ENCODE measurements at places on chromosomes 16 and 17. TPM values are rescaled to one million over a fixed set of nuclear protein-coding genes. Genes with fewer than 3 reads are reported as not detected.

The EFNB3 gene
- total RNA-seq, result 2.7 TPM

The KRTAP1-3 gene
- not detected for total RNA-seq

The SLC43A2 gene
- 5.2 TPM for total RNA-seq

The NOL11 gene
- 35.4 TPM for total RNA-seq

The TEX19 gene
- not detected for total RNA-seq

DNA sequence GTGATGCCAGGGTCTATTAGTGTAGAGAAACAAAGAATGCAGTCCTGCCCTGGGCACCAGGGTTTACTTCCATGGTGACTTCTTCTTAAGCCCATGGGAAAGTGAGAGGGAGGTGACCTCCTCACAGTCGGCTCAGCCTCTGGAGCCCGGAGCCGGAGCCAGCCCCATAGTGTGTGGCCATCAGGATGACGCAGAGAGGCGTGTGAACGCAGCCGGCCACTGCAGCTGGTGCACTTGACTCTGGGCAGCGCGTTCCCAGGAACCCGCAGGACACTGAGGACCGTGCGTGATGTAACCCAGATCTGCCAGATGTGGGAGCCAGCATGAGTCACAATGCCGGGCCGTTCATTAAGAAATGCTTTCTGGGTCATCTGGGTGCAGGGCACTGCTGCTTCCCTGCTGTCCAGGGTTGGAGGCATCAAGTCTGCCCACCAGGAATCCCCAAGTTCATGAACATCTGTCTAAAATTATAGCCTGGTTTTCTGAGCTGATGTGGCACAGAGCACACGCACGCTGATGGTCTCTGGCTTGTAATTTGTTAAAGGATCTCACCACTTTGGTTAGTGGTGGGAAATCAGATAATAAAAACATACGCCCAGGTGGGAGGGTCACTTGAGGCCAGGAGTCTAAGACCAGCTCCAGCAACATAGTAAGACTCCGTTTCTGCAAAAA, 114.1 kb downstream of the PITPNC1 start:
- DNase-seq, result no peak

DNA sequence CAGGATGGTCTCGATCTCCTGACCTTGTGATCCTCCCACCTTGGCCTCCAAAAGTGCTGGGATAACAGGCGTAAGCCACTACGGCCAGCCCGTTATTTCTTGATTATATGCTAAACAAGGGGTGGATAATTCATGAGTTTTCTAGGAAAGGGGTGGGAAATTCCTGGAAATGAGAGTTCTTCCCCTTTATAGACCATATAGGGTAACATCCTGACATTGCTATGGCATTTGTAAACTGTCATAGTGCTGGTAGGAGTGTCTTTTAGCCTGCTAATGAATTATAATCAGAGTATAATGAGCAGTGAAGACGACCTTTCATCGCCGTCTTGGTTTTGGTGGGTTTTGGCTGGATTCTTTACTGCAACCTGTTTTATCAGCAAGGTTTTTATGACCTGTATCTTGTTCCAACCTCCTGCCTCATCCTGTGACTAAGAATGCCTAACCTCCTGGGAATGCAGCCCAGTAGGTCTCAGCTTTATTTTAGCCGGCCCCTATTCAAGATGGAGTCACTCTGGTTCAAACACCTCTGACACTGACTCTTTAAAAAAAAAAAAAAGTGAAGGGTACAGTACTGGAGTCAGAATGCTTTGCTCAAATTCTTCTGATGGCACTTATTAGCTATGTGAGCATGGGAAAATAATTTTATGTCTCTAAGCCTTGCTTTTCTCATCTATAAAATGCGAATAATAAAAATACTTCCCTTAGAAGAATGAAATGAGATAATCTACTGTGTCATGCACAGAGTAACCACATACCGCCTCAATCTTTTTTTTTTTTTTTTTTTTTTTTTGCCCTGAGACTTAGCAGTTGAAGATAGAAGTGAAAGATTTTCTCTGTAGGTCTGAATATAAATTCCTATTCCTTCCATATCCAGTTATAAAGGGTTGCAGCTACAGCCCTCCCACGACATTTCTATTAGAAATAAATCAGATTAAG, 5.1 kb upstream of the CALCOCO2 start:
- no peak for DNase-seq

GRCh38 chr17:65785109-65785508, 223.7 kb upstream of the AXIN2 start:
- no peak for DNase-seq

DNA sequence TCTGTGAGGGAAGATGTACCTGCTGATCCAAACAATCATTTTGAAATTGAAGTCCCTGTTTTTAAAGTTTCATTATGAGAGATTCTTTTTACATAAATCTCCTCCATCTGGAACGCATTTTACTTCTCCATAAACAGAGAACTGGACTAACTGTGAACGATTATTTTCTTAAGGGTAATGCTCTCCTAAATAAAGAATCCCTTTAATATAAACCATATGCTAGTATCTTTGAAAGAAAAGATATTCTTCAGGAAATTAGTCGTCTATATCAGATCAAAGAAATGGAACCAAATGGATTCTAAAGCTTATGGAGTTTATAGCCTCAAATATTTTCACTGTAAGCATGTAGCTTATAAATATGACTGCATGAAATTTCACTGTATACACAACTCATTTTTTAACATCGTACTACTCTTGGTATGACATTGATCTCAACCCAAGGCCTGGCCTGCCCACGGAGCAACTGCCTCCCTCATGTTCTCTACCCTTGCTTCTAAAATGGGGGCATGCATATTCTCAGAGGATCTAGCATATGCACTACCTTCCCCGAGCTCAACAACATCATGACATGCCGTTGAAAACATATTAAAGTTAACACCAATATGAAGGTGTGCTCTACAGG, 66.4 kb downstream of the MYH10 start:
- DNase-seq, result no peak

DNA sequence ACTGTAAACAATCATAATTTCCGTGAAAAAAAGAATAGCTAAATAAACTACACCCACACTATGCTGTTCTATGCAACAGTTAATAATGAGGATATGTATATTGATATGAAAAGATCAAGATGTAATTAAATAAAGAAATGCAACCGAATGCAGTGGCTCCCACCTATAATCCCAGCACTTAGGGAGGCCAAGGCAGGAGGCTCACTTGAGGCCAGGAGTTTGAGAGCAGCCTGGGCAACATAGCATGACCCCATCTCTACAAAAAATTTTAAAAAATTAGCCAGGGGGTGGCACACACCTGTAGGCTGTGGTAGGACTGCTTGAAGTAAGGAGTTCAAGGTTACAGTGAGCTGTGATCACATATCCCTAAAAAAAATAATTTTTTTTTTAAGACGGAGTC, 14.9 kb downstream of the CENPV start:
- no peak for DNase-seq

DNA sequence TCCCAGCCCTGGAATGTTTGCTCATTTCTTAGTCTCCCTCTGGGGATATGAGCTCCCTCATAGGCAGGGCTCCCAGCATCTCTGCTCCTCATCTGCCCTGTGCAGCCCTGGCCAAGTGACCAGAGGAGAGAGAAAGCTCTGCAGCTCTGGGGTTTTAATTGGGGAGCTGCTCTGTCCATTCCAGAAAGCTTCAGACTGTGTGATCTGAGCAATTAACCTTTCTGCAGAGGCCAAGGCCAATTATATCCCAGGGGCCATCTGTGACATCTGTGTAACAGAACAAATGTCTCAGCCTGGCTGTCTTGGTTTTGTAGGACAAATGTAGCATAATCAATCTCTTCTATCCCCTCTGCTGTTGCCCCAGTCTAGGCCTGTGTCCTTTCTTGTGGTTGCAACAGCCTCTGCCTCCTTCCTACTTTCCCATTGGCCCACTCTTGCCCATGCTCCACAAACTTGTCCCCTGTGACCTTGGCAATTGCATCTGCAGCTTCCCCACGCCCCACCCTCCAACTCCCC, 156.0 kb downstream of the GSG1L start:
- DNase-seq, result no peak

DNA sequence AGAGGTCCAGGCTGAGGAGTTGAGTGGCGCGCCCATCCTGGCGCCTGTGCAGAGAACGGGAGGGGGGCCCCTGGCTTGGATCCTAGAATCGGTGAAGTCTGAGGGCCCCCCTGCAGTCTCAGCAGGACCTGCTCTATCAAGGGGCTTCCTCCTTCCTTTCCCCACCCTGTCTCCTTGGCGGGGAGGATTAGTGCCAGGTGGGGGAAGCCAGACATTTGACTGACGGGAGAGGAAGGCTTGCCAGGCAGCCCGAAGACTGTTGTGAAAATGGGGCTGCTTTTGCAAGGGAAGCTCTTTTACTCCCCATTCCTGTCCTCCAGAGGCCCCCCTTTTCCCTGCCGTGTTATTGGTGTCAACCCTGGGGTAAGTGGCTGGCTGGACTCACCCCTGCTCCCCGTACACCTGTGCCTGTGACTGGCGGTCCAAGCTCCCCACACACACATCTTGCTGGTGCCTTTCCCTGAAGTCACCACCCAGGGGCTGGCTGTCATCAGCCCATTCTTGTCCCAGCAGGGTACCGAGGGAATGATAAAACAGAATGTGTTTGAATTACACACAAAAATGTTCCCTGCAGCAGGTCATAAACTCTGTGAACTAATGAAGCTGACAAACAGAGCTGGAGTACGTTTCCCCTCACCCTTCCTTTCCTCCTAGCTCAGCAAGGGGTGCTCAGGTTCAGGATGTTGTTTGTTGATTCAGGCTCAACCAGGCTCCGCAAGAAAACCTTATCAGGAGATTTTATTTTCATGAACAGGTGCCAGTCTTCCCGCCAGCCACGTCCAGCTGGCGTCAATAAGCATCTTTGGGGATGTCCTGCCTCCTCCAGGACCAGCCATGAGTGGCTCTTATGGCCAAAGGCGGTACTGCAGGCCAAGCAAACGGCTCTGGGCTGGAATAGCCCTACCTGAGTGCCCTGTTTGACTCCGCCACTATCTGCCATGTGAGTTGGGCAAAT, 4.4 kb upstream of the ARMC7 start:
- no peak for DNase-seq

- DNase-seq, result no peak
Measured at GRCh38 chr16:1488054-1488601, 616 bp downstream of the PTX4 start.

DNA sequence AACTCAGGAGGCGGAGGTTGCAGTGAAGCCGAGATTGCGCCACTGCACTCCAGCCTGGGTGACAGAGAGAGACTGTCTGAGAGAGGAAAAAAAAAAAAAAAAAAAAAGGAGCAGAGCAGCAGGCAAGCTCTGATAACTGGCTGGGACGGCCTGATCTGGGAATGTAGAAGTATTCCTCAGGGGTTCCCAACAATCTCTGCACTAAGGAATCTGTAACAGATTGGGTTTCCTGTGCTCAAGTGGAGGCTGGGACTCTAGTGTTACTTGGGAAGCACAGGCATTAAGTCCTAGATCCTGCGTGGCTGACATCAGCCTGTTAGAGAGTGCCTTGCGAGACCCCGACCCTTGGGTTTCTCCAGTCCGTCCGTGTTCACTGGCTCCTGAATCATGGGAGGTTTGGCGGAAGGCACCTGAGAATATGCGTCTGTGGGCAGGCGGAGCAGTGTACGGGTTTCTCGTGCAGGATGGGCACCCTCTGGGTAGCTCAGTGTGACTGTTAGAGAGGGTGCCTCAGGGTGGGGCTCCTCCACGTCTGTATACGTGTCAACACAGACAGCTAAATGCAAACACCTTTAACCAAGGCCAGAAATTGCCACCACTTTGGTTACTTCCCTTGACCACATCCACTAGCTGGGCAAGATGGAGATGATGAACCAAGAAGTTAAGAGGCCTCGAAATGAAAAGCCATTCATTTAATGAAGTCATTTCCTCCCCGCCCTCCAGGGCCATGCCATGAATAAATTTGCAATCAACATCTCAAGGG, 174.9 kb upstream of the RPL38 start:
- DNase-seq, result no peak

All from vagina (tissue), 2 donors.